Type B pancreatic cell (in vitro differentiated cells): ENCODE measurements at places on chromosomes 11 and 22.

- DNase-seq, result no peak
These were observed 35.7 kb downstream of the KDM2A start for GRCh38 chr11:67154726-67155125.

DNA sequence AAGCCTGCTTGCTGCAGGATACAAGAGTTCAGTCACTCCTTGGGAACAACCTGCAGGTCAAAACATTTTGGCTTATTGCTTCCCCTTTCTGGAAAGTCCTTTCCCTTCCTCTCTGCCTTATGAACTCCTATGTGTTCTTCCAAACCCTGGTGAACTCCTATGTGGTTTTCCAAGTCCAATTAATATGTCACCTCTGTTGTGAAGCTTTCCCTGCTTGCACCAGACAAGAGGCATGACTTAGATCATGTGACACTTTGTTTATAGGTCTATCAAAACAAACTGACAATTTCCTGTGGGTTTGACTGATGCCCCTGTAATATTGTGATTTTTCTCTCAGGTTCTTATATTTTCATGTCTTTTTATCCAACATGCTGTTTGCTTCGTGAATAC lies 64.2 kb downstream of the ENDOD1 start:
- no peak for DNase-seq

- DNase-seq, result no peak
These were observed 15.2 kb downstream of the KRTAP5-5 start for GRCh38 chr11:1644601-1645356.

GRCh38 chr11:7473717-7474116 lies 11.6 kb upstream of the OLFML1 start:
- DNase-seq, result no peak

DNA sequence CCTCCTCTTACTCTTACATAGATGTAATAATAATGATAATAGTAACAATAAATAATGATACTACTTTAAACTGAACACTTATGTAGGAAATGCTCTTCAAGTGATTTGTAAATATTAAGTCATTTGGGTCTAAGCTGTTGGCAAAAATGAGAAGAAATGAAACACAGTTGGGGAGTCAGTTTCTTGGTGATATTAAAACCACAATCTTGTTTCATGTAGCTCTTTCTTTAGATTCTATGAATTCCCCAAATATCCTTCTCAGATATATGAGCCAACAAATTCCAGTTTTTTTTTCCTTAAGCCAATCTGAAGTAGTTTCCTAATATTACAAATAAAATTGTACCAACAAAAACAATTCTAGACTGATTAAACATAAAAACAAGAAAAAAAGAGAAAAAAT lies 1115.6 kb upstream of the CNTN5 start:
- DNase-seq, result no peak

DNA sequence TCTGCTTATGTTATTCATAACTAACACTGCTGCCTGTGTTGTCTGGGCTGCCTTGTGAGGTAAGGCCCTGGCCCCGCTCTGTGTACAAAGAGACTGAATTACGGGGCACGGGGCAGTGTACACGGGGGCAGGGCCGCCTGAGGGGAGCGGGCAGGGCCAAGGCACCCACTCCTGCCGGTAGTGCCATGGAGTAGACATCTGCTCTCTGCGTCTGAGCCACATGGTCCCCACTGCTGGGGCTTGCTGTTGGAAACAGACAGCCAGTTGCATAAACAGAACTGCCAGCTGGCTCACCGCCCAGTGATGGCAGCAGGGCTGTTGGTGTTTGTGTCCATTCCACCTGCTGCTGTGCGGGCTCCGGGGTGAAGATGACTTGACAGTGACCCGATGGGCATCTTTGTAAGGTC lies 19.8 kb downstream of the FAM118A start:
- no peak for DNase-seq

GRCh38 chr11:118216621-118217481 lies 8.0 kb downstream of the JAML start:
- DNase-seq, result no peak

GRCh38 chr11:133012803-133013202 lies 519.5 kb downstream of the OPCML start:
- no peak for DNase-seq

DNA sequence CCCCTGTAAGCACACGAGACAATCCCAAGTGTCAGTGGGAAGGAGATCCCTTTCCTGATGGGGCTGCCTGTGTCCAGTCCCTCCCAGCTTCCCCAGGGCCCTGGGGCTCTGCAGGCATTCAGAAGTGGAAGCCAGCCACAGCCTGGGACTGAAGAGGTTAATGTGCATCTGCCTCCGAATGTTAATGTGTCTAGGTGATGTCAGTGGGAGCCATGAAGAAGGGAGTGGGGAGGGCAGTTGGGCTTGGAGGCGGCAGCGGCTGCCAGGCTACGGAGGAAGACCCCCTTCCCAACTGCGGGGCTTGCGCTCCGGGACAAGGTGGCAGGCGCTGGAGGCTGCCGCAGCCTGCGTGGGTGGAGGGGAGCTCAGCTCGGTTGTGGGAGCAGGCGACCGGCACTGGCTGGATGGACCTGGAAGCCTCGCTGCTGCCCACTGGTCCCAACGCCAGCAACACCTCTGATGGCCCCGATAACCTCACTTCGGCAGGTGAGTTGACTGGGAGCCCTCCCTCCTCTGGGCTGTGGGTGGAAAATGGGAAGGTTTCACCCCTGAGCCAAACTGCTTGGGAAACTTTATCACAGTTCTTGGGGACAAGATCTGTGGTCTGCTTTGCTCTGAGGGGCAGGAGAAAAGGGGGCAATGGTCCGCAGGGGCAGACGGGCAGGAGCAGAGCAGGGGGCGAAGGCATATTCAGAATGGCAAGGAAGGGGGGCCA lies at the start of gene MCHR1:
Gene MCHR1, plus strand, starts transcription at position 236 of the 715 bp plus-strand sequence. Its CDS starts 169 bp downstream, at position 405.
- no peak for DNase-seq

- no peak for DNase-seq
These were observed 84.0 kb upstream of the RCN1 start for GRCh38 chr11:32006799-32007388.

DNA sequence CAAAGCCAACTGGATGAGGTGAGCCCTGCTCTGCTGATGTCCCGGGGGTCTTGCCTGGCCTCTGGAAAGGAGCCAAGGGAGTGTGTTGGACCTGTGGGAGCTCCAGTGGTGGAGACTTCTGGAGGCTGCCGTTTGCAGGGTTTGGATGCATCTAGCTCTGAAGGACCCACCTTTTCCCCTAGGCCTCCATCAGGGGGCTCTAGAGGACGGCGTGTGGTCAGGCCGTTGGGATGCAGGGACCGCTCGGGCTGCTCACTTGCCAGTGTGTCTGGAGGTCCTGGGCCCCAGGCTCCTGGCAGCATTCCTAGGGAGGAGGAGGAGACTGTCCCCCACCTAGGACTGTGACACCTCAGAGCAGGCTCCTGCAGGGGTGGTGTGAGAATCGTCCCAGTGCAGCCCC lies 58.3 kb downstream of the PRDM11 start:
- no peak for DNase-seq

- DNase-seq, result no peak
These were observed 62.0 kb downstream of the FLRT1 start for GRCh38 chr11:64097468-64098317.

- DNase-seq, result no peak
These were observed 1493.7 kb downstream of the TBC1D22A start for GRCh38 chr22:48256041-48256739.
